Activated naive CD4-positive, alpha-beta T cell (primary cell): ENCODE measurements at places on chromosomes 1 and 21.
A peak's percentile ranks its signal among the peaks of the same experiment; 100 is the strongest.

DNA sequence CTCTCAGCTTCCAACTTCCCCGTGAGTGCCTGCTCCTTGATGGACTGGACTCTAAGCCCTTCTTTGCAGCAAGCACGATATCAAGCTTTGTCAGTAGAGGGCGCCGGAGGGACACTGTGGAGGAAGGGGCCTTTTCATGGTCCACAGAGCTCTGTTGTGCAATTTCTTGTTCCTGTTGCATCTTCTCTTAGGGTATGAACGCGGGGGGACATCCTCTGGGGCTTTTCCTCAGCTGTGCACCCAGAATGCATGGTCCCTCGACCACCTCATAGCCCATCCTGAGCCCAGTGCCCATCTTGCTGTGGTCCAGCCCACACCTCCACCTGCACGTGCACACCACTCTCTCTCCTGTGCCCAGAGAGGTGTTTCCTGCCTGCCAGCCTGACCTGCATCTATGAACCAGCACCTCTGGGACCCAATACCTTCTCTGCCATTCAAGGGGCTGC lies 556.8 kb downstream of the PTPRU start:
- DNase-seq, result peak; percentile 5

DNA sequence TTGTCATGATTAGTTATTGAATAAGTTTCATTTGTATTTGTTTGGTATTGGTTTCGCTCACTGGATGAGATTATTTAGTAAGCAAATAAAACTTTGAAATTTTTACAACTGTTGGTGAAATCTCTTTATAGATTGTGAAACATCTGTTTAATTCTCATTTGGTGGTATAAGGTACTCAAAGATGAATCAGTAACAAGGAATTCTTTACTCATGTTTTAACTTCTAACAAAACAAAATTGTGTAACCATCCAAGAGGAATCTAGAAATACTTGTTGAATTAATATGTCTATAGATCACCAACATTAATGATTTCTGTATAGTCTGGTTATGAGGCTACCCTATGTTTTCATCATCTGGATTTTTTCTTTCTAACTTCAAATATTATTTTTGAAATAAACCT lies 62.8 kb upstream of the USP25 start:
- DNase-seq, result no peak

- no peak for DNase-seq
These were observed 12.3 kb upstream of the HES5 start for GRCh38 chr1:2542246-2542915.

- DNase-seq, result no peak
These were observed 2.3 kb upstream of the CLEC20A start for GRCh38 chr1:178498896-178499675.

GRCh38 chr1:183585038-183585437 lies 5.2 kb downstream of the NCF2 start:
- DNase-seq, result no peak

- DNase-seq, result no peak
These were observed 746 bp upstream of the LAMC1 start for GRCh38 chr1:183022202-183023145.

DNA sequence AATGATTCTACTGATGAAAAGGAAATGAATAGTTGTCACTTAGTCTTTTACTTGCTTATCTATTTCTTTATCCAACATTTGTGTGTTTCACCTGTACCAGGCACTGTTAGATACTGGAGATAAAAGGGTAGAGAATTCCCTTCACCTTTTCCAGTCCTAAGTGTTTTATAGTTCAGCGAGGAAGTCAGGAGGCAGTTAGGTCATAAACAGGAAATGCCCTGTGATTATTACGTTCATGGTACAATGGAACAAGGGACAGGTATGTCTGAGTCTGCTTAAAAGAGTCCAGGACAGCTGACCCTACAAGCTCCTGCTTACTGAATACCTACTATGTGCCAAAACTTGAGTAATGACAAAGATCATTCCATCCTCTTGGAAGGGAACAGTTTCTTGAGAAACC lies 77.8 kb downstream of the TNR start:
- no peak for DNase-seq

- DNase-seq, result no peak
These were observed 198.7 kb downstream of the KCNJ6 start for GRCh38 chr21:37717534-37717933.

- no peak for DNase-seq
These were observed 605.3 kb downstream of the KCNT2 start for GRCh38 chr1:196002906-196003305.

DNA sequence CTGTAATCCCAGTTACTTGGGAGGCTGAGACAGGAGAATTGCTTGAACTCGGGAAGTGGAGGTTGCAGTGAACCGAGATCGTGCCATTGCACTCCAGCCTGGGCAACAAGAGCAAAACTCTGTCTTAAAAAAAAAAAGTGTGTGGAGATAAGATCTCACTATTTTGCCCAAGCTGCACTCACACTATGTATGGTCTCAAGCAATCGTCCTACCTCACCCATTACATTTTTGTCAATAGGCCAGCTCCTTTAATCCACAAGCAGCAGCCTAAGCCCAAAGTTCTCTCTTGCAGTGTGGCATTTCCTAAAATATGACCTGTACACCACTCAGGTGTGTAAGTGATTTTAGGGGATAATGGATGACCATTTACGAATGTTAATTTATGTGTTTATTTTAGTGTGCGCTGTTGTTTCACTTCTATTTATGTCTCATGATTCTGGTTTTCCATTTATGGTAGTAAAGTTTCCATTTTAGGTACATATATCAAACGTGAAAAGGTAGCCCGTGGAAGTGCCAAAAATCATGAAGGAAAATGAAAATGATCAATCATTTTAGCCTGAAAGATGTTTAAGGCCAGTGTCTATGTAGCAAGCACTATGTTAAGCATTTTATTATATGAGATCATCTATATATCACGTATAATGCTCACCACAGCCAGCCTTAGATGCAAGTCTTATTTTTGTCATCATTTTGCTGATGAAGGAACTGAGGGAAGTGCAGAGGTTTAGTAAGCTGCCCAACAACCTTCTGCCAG lies 5.6 kb downstream of the LCK start:
- DNase-seq, result no peak

DNA sequence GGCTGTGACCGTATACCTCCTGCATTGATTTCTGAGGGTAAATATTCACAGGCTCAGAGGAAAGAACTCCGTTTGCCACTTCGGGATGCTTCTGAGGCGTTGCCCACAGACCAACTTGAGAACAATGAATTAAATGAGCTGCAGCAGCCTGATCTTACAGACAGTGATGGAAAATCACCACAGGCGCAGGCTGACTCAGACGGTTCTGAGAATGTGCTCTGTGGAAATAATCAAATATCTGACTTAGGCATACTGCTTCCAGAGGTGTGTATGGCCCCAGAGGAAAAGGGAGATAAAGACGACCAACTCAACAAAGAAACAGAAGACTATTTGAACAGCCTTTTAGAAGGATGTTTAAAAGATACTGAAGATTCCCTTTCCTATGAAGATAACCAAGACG lies 76.7 kb upstream of the SCCPDH start:
- no peak for DNase-seq

GRCh38 chr1:234589854-234590620 lies 19.9 kb downstream of the IRF2BP2 start:
- no peak for DNase-seq

DNA sequence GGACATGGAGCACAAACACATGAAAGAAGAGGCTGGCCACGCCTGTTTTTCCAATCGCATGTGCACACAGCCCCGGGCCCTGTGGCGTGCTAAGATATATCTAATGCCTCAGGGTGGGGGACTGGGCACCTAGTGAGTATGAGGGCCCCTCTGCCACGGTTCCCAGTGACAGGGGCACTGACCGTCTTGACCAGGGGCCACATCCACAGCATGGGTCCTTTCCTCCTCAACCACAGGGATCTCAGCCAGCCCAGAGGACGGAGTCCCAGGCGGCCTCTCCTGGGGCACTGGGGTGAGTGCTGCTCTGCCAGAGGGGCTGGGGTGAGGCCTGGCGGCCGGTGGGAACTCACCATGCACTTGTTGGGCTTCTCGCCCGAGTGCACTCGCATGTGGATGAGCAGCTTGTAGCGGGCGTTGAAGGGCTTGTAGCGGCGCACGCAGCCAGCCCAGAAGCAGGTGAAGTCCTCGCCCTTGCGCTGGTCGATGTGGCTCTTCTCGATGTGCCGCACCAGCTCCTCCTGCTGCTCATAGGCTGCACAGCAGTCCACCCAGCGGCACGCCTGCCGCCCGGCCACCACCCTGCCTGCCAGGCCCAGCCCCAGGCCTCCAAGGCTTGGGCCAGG lies 134.7 kb downstream of the DMRTB1 start:
- no peak for DNase-seq

DNA sequence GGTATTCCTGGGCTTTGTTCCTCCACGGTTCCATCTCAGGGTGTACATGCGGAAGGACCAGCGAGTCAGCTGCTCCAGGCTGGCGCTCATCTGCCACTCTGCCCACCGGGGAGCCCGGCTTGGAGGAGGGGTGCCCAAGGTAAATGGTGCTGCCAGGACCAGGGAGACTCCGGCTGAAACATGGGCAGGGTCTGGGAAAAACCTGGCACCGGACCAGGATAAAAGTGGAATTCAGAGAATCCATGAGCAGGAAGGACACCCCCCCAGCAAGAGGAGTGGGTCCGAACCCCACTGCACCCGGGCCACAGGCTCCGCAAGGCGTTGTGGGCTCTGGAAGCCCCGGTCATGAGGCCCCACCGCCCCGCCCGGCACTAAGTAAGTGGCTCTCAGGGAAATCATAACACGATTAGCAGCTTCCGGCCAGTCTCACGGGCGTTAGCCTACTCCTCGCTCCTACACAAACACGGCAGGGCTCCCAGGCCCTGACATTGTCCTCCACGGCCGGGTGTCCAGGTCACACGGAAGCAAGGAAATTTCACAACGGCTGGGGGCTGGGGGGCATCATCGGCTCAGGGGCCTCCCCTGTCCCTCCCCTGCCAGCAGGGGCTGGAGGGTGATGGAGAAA lies 21.1 kb downstream of the MEGF6 start:
- DNase-seq, result no peak

GRCh38 chr1:27575840-27576331 lies 28.1 kb downstream of the AHDC1 start:
- no peak for DNase-seq

DNA sequence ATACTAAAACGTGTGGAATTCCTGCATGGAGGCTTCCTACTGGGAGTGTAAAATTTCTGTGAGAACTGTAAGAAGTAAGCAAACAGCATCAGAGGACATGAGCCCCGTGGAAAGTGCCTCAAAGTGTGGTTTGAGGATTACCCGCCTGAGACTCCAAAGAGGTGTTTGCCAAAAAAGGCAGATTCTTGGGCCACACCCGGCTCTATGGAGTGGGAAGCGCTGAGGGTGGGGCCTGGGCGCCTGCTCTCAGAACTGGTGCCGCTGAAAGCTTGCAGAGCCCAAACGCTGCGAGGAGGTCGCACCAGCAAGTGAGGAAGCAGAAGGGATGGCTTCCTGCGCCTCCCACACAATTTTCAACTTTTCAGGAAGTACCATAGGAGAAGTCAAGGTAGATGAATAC lies 43.0 kb upstream of the PSEN2 start:
- DNase-seq, result no peak

GRCh38 chr21:28393279-28393678 lies 599.4 kb downstream of the LTN1 start:
- DNase-seq, result no peak

DNA sequence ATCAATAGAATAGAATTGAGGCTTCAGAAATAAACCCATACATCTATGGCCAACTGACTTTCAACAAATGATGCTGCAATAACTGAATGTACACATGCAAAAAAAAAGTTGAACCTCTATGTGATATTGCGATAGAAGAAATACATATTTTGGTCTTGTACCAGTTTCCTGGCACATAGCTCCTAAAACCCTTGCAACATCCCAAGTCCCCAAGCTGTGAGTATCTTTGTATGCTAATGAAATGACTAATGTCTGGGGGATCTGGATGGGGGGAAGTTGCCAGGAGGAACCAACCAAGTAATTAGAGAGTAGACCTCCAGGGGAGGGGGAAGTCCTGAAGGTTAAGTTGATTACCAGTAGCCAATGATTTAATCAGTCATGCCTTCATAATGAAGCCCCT lies 24.4 kb downstream of the BLZF1 start:
- no peak for DNase-seq

- DNase-seq, result no peak
These were observed 2.3 kb downstream of the UTP11 start for GRCh38 chr1:38014724-38015424.

GRCh38 chr21:37460196-37460595 lies 93.6 kb downstream of the DYRK1A start:
- no peak for DNase-seq

GRCh38 chr1:202586018-202586821 lies 124.0 kb downstream of the SYT2 start:
- no peak for DNase-seq

DNA sequence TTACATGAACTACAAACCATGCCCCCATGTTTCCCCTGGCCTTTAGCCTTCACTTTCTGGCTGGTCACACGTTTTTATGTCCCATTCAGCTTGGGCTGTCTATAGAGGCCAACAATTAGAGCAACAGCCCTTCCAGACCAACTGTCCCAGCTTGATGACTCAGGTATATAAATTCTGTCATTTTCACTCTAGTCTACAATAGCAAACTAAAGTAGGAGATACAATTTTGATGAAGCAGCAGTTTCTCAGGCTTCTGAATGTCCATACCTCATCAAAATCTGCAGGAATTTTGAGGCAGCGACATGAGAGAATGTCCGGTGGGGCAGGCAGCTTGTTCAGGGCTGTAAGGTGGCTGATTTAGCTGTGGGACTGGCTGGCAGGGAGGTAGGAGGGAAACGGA lies 45.6 kb upstream of the VAV3 start:
- no peak for DNase-seq

- no peak for DNase-seq
These were observed 32.6 kb downstream of the LRP8 start for GRCh38 chr1:53295295-53295694.

- no peak for DNase-seq
These were observed 88.9 kb downstream of the NTNG1 start for GRCh38 chr1:107229711-107230110.

DNA sequence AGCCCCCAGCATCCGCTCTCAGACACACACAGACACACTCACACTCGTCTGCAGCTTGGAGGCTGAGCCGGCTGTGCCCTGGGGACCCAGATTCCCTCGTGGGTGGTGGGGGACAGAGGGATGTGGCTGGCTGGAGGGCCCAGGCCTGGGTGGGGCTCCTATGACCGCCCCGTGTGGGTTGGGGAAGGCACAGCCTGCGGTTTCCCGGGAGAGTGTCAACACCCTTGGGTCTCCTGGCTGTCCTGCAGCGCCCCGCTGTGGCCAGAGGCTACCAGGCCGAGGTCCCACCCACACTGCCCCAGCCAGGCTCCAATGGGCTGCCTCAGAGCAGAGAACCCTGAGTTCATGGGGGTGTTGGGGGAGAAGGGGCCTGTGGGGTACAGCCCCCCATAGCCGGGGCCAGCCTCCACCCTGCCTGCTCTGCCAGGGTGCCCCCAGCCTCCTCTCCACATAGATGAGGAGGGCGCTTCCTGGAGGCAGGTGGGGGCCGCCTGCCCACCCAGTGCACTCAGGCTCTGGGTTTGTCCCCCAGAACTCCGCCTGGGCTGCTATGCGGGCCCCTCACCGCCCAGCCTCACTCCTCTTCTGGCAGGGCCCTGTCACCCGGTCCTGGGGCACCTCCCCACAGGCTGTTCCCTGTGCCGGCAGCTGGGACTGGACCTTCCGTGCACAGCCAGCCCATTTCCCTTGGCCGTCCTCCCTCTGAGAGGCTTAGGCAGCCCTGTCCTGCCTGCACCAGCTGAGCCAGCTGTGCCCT lies at the start of gene TTC34:
Gene TTC34, minus strand, starts transcription at position 159 of the 757 bp plus-strand sequence. CDS start 866 bp downstream, outside the sequence.
- DNase-seq, result peak; percentile 34
